ENCODE measurements at places on chromosomes 7 and 10. TPM values are rescaled to one million over a fixed set of nuclear protein-coding genes. Genes with fewer than 3 reads are reported as not detected.

GRCh38 chr10:17147884-17148489 is 18.4 kb upstream of the CUBN start:
- H3K4me3 ChIP-seq = no peak overlapping the region
- H3K27me3 ChIP-seq = no peaks in the 10 kb centered on the region
- no peaks in the 10 kb centered on the region for H3K4me1 ChIP-seq
- H3K36me3 ChIP-seq = no peaks in the 10 kb centered on the region
- no peak overlapping the region for H3K27ac ChIP-seq

DNA sequence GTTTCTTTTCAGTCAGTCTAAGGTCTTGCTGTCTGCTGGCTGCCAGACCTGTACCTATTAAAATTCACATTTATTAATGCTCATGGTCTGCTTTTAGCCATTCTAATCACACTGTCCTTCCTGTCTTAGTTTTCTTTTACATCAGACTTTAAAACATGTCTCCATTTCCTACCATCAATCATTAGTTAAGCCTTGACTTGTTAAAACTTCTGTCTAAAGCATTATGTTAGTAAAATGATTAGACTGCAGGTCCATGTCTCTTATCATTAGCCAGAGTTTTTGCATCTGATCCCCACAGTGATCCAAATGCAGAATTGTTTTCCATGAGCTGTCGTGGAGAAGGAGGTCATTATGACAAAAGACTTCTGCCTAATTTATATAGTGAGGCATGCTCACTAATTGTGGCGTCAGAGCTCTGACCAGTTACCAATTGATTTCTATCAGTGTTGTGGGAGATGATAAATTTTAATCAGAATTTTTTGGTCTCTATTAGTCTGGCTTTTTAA is 226.5 kb downstream of the DKK1 start:
- DNase-seq = no peak
- no peak overlapping the region for H3K27ac ChIP-seq
- H3K27me3 ChIP-seq = peaks cover 2% of the 10 kb centered on the region
- no peaks in the 10 kb centered on the region for H3K36me3 ChIP-seq

GRCh38 chr7:97506728-97507127 is 225.2 kb upstream of the TAC1 start:
- no peak overlapping the region for H3K27ac ChIP-seq
- no peaks in the 10 kb centered on the region for H3K27me3 ChIP-seq
- H3K4me1 ChIP-seq = no peaks in the 10 kb centered on the region
- no peak overlapping the region for H3K4me3 ChIP-seq

DNA sequence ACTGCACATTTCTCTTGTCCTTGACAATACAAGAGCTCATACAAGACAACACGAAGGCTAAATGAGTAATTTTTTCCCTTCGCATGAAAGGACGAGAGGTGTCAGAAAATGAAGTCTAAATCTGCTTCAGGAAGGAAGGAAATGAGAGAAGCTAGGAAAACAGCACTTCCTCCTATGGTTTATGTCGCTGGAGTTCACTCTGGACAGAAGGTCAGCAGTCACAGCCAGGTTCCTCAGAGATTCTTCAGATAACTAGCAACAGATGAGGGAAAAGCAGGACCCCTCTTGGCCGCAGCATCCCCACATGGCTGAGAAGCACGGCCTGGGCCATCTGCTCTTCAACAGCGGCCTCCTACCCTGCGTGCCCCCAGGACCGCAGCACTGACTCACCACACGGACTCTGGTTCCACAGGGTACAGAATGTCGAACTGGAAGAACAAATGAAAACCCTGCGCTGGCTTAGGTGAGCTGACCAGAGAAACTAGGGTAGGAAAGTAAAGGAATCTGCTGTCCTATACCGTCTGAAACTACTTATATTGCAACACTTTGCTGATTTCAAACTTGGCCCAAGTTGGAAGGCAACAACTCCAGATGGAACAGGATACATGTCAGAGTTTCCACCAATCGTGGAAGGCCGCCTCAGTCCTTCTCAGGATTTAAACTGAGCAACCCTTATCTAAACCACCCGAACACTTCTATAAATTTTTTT is 26.3 kb downstream of the DNMBP start:
- peak overlapping the region; percentile 62 for H3K4me3 ChIP-seq
- H3K27me3 ChIP-seq = peaks cover 1% of the 10 kb centered on the region
- H3K27ac ChIP-seq = peak overlapping the region; percentile 93

- DNase-seq = no peak
- no peaks in the 10 kb centered on the region for H3K4me1 ChIP-seq
- no peaks in the 10 kb centered on the region for H3K27me3 ChIP-seq
Measured at GRCh38 chr7:96973986-96974385, 31.4 kb upstream of the DLX6 start.

GRCh38 chr10:11178606-11179515 is 161.2 kb downstream of the CELF2 start:
- H3K4me3 ChIP-seq = peak overlapping the region; percentile 35
- H3K36me3 ChIP-seq = no peaks in the 10 kb centered on the region
- H3K27ac ChIP-seq = peak overlapping the region; percentile 57
- peaks cover 22% of the 10 kb centered on the region for H3K4me1 ChIP-seq

- no peaks in the 10 kb centered on the region for H3K4me1 ChIP-seq
- H3K36me3 ChIP-seq = no peaks in the 10 kb centered on the region
- H3K4me3 ChIP-seq = no peak overlapping the region
- no peaks in the 10 kb centered on the region for H3K27me3 ChIP-seq
- DNase-seq = no peak
- no peak overlapping the region for H3K27ac ChIP-seq
Measured at GRCh38 chr10:84634636-84635035, 306.2 kb downstream of the CCSER2 start.

- no peak overlapping the region for H3K4me3 ChIP-seq
- peaks cover 9% of the 10 kb centered on the region for H3K36me3 ChIP-seq
- peaks cover 11% of the 10 kb centered on the region for H3K27me3 ChIP-seq
- peaks cover 21% of the 10 kb centered on the region for H3K4me1 ChIP-seq
- DNase-seq = no peak
Measured at GRCh38 chr7:159098811-159099655, 45.6 kb downstream of the VIPR2 start.

- no peak for DNase-seq
- no peaks in the 10 kb centered on the region for H3K27me3 ChIP-seq
- H3K27ac ChIP-seq = no peak overlapping the region
Measured at GRCh38 chr7:71996141-71996540, 416.0 kb downstream of the CALN1 start.

DNA sequence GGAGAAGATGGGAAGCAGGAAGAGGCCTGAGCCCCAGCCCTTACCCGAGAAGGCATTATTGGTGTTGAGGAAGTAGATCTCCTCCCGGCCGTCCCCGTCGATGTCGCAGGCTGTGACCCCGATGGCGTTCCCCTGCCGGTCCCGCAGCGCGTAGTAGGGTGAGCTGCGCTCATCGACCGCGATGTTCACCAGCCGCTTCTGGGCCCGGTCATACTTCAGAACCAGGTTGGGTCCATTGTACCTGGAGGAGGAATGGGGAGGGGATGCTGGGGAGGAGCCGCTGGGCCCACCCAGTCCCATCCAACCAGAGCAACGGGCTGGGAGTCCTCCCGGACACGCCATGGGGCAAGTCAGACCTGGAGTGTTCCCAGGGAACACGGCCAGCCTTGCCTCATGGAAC is 86.5 kb downstream of the GOLGA7B start:
- H3K27ac ChIP-seq = no peak overlapping the region
- no peak overlapping the region for H3K4me3 ChIP-seq
- no peaks in the 10 kb centered on the region for H3K36me3 ChIP-seq

The IGFBP1 gene
- total RNA-seq = not detected

Data from glutamatergic neuron (in vitro differentiated cells).